ENCODE measurements at places on chromosomes 7 and 10.

DNA sequence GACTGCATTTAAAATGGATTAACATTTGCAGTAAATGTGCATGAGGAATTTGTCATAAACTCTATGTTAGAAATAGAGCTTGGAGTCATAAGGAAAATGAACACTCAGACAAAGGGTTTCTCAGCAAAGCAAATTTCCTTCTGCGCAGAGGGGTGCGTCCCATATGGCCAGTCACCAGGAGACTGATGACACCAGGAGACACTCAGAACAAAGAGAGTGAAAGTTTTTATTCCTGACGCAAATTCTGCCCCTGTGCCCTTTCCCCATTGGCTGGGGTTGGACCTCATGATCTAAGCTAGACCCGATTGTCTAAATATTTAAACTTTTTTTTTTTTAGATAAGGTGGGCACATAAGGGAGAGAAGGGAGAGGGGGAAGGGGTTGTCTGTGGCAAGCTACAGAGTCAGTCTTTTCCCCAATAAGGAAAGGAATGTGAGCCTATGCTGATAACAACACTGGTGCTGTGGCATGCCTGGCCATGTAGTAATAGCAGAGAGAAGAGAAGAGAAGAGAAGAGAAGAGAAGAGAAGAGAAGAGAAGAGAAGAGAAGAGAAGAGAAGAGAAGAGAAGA is 202.0 kb downstream of the POM121L12 start:
- DNase-seq: no peak

- DNase-seq: no peak
Observed at GRCh38 chr7:156162451-156162850, 350.2 kb upstream of the SHH start.

- DNase-seq: no peak
Observed at GRCh38 chr7:39342763-39343162, 223.4 kb upstream of the YAE1 start.

DNA sequence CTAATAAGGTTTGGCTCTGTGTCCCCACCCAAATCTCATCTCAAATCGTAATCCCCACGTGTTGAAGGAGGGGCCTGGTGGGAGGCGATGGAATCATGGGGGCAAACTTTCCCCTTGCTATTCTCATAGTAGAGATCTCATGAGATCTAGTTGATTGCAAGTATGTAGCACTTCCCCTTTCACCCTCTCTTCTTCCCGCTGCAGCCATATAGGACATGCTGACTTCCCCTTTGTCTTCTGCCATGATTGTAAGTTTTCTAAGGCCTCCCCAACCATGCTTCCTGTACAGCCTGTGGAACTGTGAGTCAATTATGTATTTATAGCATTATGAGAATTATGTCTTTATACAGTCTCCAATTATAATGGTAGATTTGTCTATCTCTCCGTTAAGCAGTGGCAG is 594.5 kb downstream of the ACTR3B start:
- no peak for DNase-seq

GRCh38 chr10:110817614-110818013 is 54.1 kb upstream of the PDCD4 start:
- DNase-seq: no peak

GRCh38 chr7:113026941-113027340 is 59.7 kb downstream of the GPR85 start:
- DNase-seq: no peak

GRCh38 chr10:124387078-124387874 is 31.4 kb downstream of the OAT start:
- no peak for DNase-seq

- DNase-seq: no peak
Observed at GRCh38 chr7:2544541-2545188, 10.7 kb downstream of the BRAT1 start.

- DNase-seq: no peak
Observed at GRCh38 chr7:11213266-11213665, 239.6 kb downstream of the PHF14 start.

- no peak for DNase-seq
Observed at GRCh38 chr7:87517891-87518290, 42.4 kb upstream of the ABCB4 start.

DNA sequence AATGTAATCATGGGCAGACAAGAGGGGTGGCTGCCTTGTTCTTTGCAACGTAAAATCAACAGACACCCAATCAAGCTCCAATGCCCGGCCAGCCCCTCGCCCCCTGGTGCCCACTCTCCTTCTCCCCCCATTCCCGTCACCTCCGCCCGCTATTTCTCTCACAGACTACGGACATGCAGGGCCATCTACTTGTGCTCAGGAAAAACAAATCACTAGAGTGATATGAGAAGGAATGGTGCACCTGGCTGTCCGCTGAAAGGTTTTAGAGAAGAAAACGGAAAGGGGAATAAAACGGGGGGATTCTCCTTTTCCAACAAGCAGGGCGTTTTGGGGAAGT is 396 bp downstream of the GRM8 start:
- DNase-seq: no peak

DNA sequence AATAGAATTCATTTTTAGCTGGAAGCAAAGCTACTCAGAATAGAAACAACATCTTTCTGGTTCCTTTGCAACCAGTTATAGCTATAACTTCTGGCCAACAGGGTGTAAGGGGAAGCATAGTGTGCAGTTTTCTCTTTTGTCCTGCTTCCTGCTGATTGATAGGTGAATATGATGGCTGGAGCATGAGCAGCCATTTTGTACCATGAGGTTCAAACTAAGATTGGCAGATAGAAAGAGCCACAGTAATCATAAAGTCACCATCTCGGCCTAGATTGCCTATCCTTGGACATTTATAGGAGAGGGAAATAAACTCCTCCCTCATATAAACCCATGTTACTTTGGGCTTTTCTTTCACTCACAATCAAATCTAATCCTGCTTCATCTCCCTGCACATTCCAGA is 102.2 kb upstream of the FGFR2 start:
- DNase-seq: no peak

DNA sequence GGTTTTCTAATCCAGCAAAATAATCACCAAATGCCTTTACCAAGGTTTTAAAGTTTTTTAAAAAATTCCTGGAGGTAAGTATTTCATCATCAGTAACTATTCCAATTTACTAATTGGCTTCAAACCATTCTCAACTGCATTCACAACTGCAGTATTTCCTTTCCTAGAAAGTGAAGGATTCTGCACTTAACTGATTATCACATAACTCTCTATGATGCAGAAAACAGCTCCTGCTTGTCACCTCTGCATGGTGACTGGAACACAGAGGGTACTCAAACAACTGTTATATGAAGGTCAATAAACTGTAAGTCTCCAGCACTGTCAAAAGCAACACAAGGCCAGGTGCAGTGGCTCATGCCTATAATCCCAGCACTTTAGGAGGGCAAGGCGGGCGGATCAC is 42.6 kb downstream of the SRPK2 start:
- no peak for DNase-seq

GRCh38 chr7:91843831-91844230 is 36.7 kb downstream of the MTERF1 start:
- DNase-seq: peak; percentile 88

- no peak for DNase-seq
Observed at GRCh38 chr10:624605-625332, 64.7 kb downstream of the DIP2C start.

DNA sequence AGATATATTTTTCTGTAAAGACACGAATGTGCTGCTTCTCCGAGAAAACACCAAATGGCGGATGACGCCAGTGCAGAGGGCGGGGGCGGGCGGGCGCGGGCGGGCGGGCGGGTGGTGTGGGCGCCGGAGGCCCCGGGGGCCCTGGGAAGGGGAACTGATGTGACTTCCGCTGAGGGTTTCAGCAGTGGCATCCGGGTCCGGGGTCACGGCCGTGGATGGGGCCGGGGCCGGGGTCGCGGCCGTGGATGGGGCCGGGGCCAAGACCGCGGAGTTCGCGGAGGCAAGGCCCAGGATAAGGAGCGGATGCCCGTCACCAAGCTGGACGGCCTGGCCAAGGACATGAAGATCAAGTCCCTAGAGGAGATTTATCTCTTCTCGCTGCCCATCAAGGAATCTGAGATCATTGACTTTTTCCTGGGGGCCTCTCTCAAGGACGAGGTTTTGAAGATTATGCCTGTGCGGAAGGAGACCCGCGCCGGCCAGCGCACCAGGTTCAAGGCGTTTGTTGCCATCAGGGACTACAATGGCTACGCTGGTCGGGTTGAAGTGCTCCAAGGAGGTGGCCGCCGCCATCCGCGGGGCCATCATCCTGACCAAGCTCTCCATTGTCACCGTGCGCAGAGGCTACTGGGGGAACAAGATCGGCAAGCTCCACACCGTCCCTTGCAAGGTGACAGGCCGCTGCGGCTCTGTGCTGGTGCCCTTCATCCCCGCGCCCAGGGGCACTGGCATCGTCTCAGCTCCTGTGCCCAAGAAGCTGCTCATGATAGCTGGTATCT is 20.3 kb upstream of the IGF2BP3 start:
- no peak for DNase-seq

DNA sequence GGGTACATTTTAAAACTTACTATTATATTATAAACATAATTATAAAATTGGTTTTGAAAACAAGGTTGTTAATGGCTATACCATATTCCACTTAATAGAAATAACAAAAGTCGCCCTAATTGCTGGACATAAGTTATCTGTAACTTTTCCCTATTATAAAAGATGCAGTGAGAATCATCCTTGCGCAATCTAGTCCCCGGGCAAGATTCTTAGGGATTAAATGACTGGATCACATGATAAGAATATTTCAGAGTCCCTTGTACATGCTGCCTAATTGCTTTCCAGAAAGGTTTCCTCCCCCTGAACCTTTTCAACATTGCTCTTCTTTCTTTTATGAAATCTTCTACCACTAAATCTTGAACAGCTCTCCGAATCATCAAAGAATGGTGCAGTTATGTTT is 479.8 kb upstream of the MKI67 start:
- no peak for DNase-seq

DNA sequence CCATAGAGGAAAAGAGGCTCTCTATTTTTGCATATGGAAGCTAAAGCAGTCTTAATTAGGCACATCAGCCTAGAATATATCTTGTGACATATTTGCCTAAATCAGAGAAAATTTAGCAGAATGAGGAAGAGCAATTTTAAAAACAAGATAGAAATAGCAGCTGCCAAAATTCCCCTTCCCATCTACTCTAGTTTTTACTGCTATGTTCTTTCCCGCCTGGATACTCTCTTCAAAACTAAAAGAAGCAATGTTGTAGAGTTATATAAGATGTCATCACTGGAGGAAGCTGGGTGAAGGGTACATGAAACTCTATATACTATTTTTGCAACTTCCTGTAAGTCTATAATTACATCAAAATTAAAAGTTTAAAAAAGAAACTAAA is 87.0 kb downstream of the ARMH3 start:
- peak; percentile 53 for DNase-seq

DNA sequence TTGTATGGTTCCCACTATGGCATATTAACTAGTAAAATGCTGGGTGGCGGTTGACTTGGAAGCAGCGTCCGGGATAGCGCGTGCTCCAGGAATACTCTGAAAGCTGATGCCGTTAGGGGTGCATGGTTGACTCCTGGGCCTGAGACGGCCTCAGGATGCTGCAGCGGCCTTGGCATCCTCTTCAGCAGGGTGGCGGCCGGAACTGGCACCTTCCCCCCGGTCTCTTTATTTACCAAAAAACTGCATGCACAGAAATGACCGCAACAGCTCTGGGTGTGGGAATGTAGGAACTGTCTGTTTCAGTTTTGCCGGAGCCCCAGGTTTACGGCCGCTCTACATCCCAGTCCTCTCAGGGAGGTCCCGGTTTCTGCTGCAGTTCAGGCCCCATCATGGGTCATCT is 28.8 kb downstream of the PFKP start:
- no peak for DNase-seq

- DNase-seq: peak; percentile 71
Observed at GRCh38 chr10:71213127-71213621, 804 bp downstream of the UNC5B start.

DNA sequence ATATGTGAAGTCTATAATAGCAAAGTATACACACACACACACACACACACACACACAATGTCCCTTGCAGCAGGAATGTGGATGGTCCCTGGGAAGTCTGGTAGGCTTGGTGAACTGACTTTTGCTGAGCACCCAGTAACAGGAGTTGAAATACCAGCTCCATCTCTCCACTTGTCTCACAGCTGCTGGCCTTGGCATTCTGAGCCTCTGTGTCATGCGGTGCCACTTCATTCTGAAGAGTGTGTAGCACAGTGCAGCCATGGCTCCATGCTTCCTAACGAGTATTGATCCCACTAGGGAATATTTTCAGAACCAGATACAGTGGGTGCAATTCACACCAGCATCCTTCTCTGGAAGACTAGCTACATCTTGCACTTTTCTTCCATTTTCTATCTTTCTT is 192.4 kb downstream of the ADARB2 start:
- DNase-seq: no peak

DNA sequence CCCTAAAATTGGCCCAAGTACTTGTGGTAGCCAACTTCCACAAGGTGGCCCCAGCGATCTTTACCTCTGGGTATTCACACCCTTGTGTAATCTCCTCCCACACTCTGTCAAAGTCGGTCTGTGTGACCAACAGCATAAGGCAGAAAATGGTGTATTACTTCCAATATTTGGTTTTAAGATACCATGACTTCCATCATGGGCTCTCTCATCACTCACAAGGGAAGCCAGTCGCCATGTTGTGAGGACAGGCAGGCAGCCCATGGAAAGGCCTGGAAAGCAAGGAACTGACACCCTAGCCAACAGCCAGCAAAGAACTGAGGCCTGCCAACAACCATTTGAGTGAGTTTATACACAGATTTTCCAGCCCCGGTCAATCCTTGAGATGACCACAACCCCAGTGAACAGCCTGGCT is 91.0 kb upstream of the KMT2E start:
- peak; percentile 95 for DNase-seq

DNA sequence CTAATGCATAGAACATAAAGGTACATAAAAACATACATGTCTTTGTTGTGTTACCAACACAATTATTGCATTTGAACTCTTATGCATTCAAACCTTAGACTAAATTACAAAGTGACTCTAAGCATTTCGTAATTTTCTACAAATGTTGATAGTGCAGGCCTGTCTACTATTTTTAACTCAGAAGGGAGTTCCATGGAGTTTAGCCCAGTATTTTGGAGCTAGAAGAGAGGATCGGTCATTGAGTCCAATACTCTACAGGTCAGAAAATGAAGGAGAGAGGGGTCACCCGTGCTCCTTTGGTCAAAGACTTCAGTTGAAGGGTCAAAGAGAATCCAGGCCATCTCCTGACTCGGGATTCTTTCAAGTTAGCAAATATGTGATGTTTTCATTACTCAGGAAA is 55.3 kb upstream of the SRRM3 start:
- no peak for DNase-seq

- no peak for DNase-seq
Observed at GRCh38 chr10:104711302-104711721, 70.2 kb downstream of the SORCS3 start.

DNA sequence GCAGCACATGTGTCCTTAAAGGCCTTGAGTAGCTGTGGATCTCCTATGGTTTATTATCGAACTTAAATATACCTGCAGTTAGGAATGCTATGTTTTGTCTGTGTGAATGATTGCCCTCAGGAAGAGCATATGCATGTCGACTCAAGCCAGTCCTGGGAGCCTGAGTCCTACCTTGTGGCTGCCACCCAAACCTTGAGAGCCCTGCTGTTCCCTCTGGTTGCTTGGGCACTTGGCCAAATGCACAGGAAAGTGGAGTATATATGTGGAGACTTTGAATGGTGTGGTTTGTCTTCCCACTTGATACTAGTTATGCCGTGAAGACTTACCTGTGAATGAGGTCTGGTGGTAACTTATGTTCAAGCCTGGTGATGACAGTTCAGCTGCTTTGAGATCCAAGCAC is 409.8 kb downstream of the LRMDA start:
- no peak for DNase-seq

- no peak for DNase-seq
Observed at GRCh38 chr10:75191821-75192568, 18.6 kb upstream of the VDAC2 start.

GRCh38 chr10:61280303-61280702 is 172.9 kb downstream of the TMEM26 start:
- DNase-seq: no peak
